ENCODE measurements at places on chromosomes 6 and 20.

- peak; percentile 74 for DNase-seq
Measured at GRCh38 chr6:36340618-36341454, 4.1 kb upstream of the BNIP5 start.

GRCh38 chr6:22804620-22805261 is 235.4 kb downstream of the HDGFL1 start:
- DNase-seq: no peak

DNA sequence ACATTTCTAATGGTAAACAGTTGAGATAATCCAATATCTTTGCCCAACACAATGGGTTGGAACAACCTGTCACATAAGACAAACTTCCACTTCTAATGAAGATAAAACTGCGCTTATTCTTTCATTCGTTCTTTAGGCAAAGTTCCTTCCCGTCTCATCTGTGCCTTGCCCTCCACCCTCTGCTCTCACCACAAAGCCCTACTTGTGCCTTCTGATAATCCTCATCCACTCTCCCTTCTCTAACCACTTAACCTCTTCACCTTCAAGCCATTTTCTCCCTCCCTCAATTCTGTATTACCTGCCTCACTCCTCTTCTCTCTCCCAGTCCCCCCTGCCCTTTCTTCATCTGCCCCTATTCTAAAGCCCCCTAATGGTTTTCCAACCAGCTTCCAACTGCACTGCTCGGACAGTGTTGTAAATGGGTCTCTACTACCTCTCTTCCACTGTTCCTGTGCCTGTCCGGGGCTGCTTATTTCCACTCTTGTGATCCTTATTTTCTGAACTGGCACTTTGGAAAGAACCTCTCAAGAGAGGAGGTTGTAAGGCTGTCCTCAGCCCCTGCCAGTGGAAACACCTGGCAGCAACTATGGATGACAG is 62.9 kb upstream of the MYB start:
- no peak for DNase-seq

DNA sequence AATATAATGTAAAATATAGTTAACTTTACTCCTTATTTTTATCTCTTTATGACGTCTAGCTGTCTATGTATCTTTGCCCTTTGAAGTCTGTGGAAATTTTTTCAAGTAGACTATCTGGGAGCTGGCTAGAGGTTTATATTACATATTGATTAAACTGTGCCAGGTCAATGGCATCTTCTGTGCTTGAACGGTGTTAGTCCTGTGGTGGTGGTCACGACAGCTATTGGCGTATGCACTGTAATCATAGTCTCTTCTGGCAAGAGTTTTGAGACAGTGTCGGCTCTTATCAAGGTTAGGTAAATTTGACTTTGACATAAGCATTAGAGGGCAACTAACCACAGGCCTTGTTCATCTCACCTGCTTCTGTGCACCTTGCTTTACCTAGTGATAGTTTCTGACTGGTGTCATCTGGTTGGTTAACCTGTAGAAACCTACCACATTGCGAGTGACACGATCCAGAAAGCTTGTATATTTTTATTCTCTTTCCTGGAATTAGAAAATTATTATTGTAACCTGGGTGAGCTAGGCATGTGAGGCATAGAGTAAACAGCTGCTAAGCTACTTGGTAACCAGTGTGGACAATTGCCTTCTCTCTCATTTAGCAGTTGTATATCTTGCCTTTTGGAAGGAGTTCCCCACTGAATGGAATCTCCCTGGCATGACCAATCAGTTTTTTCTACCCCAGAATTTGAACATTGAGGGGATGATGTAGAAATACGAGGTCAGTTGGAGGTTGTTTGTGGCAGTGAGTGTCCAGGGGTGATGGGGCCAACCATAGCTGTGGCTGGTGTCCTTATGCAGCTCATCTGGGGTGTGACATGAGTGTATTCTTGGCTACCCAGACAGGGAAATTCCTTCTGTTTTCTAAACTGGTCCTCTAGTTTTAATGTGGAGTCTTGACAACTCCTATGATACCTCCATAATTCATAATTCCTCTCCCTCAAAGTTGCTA is 45.9 kb downstream of the SH3BGRL2 start:
- DNase-seq: no peak

- DNase-seq: no peak
Measured at GRCh38 chr6:54134935-54135334, 23.7 kb downstream of the MLIP start.

DNA sequence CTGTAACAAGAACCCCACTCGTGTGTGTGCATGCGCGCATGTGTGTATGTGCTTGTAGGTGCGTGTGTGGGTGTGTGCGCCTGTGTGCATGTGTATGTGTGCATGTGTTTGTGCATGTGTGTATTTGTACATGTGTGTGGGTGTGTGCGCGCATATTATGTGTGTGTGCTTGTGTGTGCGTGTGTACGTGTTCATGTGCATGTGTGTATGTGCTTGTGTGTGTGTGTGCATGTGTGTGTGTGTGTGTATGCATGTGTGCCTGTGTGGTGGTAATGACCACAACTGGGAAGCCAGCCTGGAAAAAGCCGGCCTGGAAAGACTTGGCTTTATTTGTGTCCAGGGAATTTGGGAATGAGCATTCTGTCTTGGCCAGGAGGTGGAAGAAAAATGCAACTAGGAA is 157.5 kb downstream of the PAX1 start:
- no peak for DNase-seq

- no peak for DNase-seq
Measured at GRCh38 chr6:159103396-159104162, 58.8 kb upstream of the TAGAP start.

DNA sequence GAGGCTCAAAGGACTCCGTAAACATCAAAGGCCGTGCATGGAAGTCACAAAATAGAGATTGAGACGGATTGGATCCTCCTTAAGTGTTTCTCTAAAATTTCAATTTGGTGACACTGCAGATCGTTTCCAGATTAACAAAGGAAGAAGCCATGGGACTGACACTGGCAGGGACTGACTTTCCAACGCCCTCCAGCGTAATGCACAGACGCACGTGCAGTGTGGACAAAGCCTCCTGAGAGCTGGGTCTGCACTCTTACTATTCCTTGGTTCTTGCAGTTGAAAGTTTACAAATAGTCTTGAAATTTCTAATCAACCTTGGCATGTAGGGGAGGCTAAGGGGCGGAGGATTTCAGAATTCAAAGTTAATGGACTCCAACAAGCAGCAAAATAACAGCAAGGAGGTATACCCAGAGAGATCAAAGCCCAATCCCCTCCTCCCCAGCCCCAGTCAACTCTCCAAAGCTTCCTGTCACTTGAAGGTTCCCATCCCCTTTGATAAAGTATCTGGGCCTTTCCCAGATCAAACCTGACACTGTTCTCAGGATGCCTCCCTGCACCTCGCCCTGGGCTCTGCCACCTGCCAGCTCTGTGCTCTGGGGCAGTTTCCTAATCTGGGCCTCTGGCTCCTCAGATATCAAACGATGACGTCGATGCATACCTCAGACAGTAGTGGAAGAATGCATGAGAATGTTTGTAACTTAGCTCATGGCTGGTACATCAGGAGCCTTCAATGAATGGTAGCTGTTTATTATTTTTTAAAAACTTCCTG is 106.5 kb upstream of the TRAF3IP2 start:
- DNase-seq: no peak

DNA sequence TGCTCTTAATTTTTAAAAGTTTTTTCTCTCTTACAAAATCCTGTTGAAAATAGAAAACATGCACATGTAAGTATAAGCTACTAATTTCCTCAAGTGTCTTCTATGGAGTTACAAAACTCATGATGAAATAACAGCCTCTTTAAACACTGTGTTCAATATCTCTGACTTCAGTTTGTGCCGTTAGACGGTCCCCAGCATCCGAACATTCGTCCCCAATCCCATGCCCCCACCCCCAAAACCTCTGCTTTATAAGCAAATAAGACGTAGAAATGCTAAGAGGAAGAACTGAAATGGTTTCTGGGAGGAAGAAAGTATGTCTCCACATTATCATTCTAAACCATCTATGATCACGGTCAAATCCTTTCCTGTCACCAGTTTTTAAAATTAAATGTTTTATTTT is 31.7 kb upstream of the MYB start:
- DNase-seq: no peak

DNA sequence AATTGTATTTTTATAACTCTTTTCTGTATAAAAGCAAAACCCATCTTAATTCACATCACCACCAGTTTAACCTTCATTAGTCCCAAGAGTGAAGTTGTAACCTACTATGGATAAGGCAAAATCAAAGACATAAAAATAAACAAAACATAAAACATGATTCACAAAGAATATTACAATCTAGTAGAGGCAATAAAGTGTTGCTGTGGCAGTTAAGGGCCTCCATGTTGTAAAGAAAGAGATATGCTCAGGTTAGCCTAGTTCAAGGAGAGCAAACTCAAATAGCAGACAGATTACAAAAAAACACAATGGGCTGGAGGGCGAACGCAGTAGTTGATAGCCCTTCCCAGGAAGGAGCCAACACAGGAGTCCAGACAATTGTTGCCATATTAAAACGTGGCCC is 13.4 kb downstream of the LGSN start:
- no peak for DNase-seq

DNA sequence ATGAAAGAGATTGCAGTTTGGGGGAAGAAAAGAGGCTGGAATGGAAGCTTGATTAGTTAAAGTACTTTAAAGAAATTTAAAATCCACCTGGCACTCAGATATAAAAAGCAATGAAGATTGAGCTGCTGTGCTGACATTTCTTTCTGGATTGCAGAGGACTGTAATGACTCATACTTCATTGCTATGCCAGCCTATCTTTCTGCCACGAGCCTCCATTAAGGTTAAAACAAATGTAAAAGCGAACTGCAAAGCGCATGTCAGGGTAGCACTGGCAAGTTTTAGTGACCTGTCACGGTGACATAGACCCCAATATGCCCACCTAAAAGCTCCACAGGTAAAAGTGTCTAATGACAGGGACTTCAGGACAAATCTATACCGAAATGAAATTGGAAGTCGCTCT is 449.6 kb downstream of the C6orf118 start:
- no peak for DNase-seq

GRCh38 chr6:117194978-117195377 is 70.4 kb upstream of the VGLL2 start:
- no peak for DNase-seq

GRCh38 chr6:12232339-12232738 is 57.8 kb upstream of the EDN1 start:
- DNase-seq: no peak

DNA sequence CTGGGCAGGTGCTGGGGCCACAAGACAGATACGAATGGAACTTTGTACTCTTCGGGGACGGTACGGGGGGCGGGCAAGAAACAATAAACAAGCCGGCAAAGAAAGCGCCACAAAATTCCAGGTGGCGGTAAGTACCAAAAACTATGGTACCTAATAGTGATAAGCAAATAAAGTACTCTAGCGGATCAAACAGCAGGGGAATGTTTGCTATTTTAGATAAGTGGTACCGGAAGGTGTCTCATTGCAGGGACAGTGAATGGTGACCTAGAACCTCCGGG is 15.1 kb upstream of the RIPK1 start:
- no peak for DNase-seq

GRCh38 chr6:5083307-5083583 is 1.9 kb upstream of the PPP1R3G start:
- DNase-seq: no peak

DNA sequence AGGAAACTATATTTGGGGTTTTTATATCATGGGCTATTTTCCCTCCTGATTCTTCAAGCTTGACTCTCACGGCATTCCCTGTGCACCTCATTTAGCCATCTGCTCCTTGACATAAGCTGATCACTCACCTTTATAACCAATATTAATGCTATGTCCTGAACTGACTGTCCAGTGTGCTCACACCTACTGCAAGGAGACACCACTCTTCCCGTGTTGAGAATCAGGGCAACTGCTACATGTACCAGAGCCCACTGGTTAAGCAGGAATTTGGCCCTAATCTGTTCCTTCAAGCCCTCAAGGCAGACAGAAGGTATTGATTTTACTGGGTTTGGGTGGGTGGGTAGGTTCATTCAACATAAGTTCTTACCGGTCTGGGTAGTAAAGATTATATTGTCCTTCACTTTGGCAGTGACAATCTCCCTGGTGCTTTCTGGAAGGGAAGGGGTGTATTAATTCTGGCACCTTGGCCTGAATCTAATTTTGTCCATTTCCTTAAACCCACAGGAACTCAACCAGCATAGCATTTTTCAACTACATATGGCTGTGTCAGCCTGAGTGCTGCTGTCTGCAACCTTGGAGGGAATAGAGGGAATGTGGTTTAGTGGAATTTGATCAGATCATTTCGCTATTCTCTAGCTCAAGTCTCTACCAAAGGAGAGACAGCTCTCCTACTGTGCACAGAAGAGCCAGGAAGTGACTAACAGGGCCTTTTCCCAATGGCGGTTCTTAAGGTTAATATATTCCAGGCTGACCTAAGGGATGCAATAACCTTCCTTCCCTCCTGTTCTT is 293.2 kb downstream of the BTBD9 start:
- no peak for DNase-seq

- DNase-seq: no peak
Measured at GRCh38 chr6:45903959-45904358, 111.7 kb downstream of the CLIC5 start.

Measured in tibial artery (tissue), 4 donors.